ENCODE measurements at places on chromosomes 3 and 15.

DNA sequence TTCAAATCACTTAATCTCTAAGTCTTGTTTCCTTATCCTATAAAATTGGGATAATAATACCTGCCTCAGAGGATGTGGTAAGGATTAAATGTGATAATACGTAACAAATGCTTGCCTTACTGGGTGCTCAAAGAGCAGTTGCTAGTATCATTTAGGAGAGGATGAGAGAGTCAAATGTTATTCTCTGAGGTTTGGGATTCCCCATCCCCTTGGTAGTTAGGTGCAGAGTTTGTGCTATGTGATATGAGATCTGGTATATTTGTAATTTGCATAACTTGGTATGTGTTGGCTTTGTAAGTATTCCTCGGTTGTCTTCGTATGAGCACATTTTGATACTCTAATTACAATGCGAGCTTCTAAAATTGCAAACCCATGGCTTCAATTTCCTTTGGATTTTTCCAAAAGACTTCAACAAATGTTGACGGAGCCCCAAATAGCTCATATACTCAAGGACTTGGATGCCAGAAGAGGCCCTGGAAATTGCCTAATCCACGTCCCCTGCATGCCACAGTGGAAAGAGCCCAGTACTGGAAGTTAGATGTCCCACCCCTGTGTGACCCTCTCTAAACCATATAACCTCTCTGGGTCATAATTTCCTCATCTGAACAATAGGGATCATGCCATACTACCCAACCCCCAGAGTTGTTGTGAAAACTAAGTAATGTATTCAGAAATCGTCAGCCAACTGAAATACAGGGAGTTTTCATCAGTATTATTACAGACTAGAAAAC lies 85.0 kb downstream of the FBN1 start:
- DNase-seq = no peak

- DNase-seq = no peak
Observed at GRCh38 chr3:115428841-115429240, 194.5 kb upstream of the GAP43 start.

DNA sequence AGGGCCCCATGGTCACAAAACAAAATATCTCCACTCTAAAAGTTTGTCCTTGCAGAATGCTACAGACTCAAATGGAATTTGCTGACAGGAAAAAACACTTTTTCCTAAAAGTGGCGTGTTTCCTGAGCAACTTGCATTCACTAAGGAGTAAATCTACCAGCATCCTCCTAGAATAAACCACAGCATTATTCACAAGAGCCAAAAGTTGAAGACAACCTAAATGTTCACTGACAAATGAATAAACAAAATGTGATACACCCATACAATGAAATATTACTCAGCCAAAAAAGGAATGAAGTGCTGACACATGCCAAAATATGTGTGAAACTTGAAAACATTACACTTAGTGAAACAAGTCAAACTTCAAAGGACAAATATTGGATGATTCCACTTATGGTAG lies 28.9 kb downstream of the ITGB5 start:
- no peak for DNase-seq

DNA sequence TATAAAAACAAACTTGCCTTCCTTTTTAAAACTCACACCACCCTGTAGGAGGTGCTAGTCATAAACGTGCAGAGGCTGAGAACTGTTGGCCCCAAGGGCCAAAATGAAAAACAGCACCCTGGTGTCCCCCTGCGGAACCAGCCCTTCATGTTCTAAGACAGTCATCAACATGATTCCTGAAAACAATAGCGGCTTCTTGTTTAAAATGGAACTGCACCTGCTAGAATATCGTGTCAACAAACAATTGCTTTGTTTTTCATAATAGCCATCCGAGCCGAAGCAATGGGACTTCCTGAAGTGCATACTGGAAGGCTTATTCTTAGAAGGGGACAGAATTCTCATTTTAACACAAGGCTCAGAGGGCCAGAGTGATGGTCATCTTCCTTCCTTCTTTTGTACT lies 43.7 kb downstream of the MECOM start:
- DNase-seq = no peak

- no peak for DNase-seq
Observed at GRCh38 chr3:55090291-55090690, 162.4 kb upstream of the LRTM1 start.

- peak; percentile 21 for DNase-seq
Observed at GRCh38 chr3:86104154-86104553, 886.8 kb downstream of the VGLL3 start.

- no peak for DNase-seq
Observed at GRCh38 chr15:45612790-45613415, 21.9 kb upstream of the SQOR start.

- no peak for DNase-seq
Observed at GRCh38 chr3:126526668-126527005, 2.7 kb downstream of the CHST13 start.

Data from WTC11 (cell line).